Brain pericyte (primary cell): ENCODE measurements at places on chromosomes 2 and 18.

GRCh38 chr2:49165662-49166061, 11.3 kb upstream of the FSHR start:
- DNase-seq: no peak

DNA sequence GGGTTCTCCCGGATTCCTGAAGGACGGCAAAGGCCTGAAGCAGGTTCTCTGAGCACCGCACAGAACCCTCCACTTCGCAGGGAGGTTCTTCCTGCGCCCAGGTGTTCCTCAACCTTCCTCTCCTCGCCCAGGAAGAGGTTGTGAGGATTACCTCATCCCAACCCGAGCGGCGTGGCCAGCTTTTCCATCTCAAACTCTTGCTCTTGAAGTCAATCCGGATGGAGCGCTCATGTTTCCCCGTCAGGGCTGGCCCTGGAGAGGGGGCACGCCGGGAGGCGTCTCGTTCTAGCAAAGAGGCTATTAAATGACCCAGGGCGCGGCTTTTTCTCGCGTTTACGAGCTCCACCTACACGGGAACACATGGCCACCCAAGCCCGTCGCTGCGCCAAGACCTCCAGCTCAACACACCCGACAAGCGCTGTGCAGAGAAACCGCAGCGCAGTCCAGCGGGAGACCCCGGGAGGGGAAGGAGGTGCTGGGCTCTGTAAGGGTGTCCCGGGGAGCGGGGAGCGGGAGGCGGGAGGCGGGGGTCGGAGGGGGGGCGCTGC, 540 bp upstream of the RAB10 start:
- DNase-seq: peak; percentile 65

GRCh38 chr2:29940706-29941105, 19.3 kb upstream of the ALK start:
- no peak for DNase-seq

DNA sequence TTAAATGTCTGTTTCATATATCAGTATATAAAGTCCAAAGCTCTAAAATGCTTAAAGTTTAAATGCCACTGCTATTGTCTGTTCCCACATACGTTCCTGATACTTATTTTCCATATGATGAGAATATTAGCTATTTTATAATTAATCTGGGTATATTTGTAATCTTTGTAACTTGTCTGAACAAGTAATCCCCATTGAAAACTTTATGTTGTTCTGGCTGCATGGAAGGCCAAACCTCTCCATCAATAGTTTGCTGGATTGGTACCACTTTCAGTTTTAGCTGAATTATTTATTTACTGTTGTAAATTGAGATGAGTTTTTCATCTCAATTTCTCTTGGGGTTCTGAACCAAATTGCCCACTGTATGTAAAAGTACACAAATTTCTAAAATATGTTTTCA, 1.5 kb downstream of the MBD5 start:
- no peak for DNase-seq

GRCh38 chr2:144463266-144463665, 56.7 kb downstream of the ZEB2 start:
- DNase-seq: no peak

- DNase-seq: no peak
These were observed 8.2 kb downstream of the SLC35F6 start for GRCh38 chr2:26772064-26773001.

DNA sequence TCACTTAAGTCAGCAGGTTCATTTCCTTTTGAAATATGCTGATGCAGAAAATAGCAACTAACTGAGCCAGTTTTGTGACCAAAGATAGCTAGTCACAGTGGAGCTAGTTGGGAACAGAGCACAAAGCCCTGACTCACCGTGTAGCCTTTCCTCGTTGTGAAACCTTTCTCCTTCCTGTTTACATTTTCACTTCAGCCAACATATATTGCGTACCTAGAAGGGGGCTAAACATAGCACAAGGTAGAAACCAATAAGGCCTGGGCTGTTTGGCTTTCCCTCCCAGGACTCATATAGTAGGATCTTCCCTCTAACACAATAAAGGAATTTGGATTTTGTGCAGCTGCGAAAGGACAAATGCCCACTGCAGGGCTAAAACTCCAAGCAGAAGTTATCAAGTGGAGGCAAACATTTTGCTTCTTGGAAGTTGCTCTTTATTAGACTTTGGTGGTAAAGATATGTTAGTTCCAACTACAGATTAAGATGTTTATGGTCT, 24.5 kb upstream of the LPIN2 start:
- no peak for DNase-seq

DNA sequence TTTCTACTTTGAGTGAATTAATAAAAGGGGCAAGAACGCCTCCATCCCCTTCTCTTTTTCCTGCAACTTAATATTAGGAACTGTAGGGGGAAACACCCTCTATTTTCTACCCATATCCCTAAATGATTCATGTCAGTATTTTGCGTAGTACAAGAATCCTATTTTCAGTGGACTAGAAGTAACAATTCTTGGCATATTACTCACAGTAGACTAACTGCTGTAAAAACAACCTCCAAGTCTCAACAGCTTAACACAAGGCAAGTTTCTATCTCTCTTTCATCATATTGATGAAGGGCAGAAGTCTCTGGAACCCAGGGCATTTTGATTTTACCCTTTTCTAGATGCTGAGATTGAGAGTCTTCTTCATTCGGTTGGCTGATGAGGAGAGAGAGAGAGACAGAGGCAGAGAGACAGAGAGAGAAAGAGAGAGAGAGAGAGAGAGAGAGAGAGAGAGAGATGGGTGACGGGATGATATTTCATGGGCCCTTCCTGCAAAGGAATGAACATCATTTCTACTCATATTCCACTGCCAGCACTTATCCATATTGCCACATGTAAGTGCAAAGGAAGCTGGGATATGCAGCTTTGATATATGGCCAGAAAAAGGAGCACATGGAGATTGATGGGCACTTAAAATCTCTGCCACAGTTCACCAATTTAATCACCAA, 481.6 kb downstream of the LPIN1 start:
- no peak for DNase-seq

GRCh38 chr18:70377317-70377799, 88.5 kb downstream of the SOCS6 start:
- no peak for DNase-seq

- DNase-seq: no peak
These were observed 97.5 kb downstream of the LDLRAD4 start for GRCh38 chr18:13316063-13316462.
